Chondrocyte (in vitro differentiated cells): ENCODE measurements at places on chromosomes 1 and 21. TPM values are rescaled to one million over a fixed set of nuclear protein-coding genes. Genes with fewer than 3 reads are reported as not detected.

- no peak for DNase-seq
These were observed 38.5 kb upstream of the PGBD5 start for GRCh38 chr1:230464671-230465070.

DNA sequence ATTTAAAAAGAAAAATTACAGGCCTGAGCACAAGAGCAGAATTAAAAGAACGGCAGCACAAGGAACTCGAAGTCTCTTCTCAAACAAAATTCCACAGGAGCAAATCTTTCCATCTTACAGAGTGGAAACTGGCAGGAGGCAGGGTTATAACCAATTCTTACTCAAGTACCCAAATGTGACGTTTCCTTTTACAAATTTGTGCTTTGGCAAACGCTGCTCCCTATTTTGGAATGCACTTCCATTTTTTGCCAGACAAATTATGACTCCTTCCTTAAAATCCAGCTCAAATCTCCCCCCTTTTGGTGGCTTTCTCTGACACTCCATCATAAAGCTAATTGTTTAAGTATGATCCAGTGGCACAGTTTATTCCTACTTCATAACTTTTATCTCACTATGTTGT, 7.8 kb downstream of the ERI3 start:
- DNase-seq, result no peak

DNA sequence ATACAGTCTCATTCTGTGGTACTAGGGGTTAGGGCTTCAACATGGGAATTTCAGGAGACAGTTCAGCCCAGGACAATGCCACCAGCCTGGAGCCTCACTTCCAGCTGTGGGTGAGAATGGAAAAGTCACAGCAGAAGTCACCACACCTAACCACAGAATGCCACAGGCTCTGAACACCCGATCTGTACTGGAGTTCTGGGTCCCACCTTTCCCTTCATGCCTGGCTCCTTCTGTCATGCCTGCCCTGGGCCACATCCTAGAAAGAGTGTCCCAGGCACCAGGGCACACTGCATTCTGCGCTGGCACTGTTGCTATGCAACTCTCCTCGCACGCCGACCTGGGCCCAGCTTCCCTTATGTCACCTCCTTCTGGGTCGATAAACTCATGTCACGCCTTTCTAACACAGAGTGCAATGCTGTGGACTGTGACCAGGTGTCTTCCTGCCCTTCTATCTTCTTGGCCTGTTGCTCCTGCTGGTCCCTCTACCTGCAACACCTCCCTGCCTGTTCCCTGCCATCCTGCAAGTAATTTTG, 21.2 kb downstream of the RCSD1 start:
- DNase-seq, result no peak

- peak; percentile 15 for DNase-seq
These were observed 168.5 kb upstream of the AJAP1 start for GRCh38 chr1:4485878-4486277.

DNA sequence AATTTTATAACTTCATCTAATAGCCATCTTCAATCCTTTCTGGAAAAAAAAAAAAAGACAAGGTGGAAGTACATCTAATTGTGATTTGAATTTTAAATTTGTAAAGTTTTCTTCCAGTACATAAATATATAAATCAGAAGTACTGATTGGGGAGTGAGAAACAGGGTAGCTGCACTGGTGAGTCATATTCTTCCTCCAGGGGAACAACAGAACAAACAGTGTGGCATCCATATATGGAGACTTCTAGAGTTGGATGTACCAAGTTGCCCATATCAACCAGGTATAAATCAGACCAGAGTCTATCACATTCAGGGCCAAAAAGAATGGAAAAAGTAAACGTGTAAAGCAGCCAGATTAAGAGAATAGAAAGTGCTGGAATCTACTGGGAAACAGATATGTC, 66.0 kb upstream of the NRIP1 start:
- DNase-seq, result no peak

DNA sequence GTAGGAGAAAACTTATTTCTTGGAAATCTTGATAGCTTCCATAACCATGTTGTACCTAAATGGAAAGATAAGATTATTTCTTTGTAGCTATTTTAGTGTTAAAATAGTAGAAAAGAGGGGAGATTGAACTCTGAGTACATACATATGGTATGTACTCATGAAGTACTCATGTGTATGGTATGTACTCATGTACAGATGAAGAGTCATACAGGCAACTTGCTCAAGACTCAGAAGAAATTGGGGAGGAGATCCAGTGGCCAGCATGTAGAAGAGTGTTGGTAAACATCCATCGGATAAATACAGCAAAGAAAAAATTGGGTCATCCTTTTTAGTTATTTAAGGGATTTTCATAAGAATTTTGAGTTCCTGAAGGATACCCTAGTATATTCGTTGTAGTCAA, 29.0 kb downstream of the MDM4 start:
- DNase-seq, result no peak

DNA sequence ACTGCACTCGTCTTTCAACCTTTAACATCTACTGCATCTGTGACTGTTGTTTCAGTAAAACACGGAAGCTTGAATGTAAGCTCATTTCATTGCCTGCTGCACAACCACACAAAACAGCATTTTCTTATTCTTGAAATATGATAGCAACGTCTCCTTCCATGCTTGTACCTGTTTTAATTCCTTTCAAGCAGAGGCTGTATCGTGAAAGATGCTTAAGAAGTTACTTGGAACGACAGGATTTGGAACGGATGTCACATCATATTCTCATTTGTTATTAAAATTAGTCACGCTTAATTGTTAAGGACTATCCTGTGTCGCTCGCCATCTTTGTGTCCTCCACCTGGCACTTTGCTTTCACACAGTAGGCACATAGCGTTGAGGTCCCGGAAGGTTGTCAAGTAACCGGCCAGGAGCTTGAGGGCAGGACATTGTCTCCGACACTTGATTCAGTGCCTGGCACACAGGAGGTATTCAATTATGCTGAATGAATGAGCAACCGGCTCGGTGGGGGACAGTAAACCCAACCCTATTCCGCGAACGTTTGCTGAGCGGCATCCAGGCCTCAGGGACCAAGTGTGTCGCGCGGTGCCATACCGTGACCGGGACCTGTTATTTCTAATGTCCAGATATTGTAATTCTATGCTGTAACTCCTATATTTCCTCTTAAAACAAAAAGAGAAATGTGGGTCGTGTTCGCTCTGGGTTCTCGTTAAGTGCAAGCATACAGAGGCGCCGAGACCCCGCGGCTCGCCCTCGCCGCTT, 499 bp upstream of the SH3GLB1 start:
- peak; percentile 40 for DNase-seq

GRCh38 chr1:192858456-192858855, 49.6 kb downstream of the RGS2 start:
- DNase-seq, result no peak

GRCh38 chr1:24786191-24786590, 40.9 kb downstream of the CLIC4 start:
- DNase-seq, result no peak

DNA sequence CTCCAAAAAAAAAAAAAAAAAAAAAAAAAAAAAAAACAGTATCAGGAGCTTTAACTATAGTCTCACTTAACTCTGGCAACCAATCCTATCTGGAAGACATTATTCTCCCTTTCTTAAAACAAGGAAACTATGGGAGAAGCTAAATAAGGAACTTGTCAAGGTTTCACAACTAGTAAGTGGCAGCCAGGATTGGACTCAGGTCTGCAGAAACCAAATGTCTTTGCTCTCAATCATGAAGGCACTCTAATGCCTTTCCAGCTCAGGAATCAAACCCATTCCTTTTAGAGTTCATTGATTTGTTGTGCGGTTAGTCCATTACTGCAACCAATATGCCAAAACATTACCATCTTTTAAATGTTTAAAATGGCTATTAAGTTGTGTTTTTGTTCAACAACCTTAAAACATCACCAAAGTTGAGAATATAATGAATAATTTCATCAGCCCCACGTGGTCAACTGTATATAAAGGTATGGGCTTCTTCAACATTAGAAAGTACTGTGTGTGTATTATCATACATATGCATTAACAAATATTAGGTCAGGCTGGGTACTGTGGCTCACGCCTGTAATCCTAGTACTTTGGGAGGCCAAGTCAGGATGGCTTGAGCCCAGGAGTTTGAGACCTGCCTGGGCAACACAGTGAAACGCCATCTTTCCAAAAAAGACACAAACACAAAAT, 1.5 kb downstream of the EPRS1 start:
- no peak for DNase-seq

DNA sequence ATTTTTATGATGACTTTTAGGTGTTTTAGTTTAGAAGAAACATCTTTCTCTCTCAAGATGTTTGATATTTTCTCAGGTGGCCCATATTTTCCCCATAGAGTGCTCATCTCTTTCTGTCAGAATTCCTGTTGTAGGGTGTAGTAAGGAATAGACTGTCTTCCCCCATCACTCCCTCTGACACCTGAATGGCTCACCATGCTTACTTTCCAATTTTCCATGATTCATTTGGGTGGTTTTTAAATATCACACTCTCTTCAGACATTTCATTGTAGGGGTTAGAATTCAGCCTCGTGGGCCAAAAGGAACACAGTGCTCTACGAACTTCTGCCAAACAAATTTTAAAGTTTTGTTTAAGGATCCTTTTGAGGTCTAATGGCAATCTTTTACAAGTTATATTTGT, 24.0 kb downstream of the GIPC2 start:
- DNase-seq, result no peak

- DNase-seq, result no peak
These were observed 29.1 kb upstream of the KIAA0040 start for GRCh38 chr1:175221557-175222175.

DNA sequence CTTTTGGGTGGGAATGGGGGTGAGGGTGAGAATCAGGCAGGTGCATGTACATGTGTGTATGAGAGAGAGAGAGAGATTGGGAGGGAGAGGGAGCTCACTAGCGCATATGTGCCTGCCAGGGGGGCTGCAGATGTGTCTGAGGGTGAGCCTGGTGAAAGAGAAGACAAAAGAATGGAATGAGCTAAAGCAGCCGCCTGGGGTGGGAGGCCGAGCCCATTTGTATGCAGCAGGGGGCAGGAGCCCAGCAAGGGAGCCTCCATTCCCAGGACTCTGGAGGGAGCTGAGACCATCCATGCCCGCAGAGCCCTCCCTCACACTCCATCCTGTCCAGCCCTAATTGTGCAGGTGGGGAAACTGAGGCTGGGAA, 95.0 kb downstream of the EPHB2 start:
- DNase-seq, result no peak

DNA sequence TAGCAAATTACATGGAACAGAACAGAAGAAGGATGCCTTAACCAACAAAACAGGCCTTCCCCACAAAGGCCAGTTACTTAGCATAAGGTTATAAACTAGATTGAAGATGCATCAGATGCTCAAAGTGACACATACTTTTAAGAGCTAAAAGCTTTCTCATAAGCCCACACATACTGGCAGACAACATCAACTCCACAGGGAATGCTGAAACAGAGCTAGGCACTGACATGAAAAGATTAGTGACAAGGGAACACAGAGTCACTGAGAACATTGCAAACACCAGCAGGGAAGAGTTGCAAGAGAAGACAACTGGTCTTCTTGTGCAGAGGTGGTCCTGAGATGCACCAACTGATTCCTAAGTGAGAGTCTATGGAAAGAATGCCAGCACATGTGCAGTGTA, 6.9 kb downstream of the TTC13 start:
- no peak for DNase-seq

DNA sequence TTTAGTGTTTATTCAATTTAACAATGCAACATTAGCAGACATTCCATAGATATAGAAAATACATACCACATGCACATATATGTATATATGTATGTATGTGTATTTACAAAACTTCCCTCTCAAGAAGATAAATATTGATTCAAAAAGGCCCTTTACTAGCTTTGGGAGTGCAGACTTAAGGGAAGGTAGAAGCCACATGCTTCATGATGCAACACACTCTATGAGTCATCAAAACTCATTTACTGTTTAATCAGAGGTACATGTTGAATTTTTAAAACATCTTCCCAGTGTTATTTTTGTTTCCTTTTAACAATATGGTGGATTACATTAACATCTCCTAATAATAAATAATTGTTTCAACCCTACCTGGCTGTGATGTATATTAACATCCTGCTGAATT, 61.4 kb upstream of the KIRREL1 start:
- DNase-seq, result no peak

DNA sequence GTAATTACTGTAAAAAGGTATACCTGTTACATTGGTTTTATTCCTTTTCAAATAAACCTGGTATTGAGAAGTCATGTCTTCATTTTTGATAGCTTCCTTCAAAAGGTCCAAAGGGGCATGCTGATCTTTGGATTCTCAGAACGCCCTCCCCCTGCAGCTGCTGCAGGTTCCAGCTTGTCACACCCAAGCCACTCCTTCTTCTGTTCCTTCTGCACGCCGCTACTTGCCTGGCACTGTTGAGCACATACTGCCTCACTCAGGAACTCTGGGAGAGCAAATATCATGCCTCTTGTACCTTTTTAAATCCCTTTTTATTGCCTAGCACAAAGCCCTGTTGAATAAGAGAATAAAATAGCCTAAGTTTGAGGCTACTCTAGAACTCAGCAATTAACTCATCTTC, 136.9 kb downstream of the BARHL2 start:
- no peak for DNase-seq

GPR153 gene
- total RNA-seq, result 4.2 to 5.8 TPM (median 4.4 TPM) in 3 replicates

ZSCAN20 gene
- total RNA-seq, result 4.4 to 5.9 TPM (median 5.4 TPM) in 3 replicates

YOD1 gene
- 5.3 to 6.3 TPM (median 5.5 TPM) in 3 replicates for total RNA-seq

LCE2A gene
- total RNA-seq, result not detected in 3 replicates

LYSMD1 gene
- total RNA-seq, result 9.3 to 10.0 TPM (median 9.9 TPM) in 3 replicates

SERTAD4 gene
- 39.1 to 71.7 TPM (median 43.5 TPM) in 3 replicates for total RNA-seq

KIFAP3 gene
- 24.0 to 31.9 TPM (median 25.5 TPM) in 3 replicates for total RNA-seq

VWA5B1 gene
- not detected in 3 replicates for total RNA-seq

GCSAML gene
- not detected in 3 replicates for total RNA-seq

S1PR1 gene
- 0.15 to 0.40 TPM (median 0.17 TPM) in 3 replicates for total RNA-seq

TEX38 gene
- total RNA-seq, result not detected in 3 replicates
